Fibroblast of the aortic adventitia (primary cell): ENCODE measurements at places on chromosomes 16 and 17. TPM values are rescaled to one million over a fixed set of nuclear protein-coding genes. Genes with fewer than 3 reads are reported as not detected.

DNA sequence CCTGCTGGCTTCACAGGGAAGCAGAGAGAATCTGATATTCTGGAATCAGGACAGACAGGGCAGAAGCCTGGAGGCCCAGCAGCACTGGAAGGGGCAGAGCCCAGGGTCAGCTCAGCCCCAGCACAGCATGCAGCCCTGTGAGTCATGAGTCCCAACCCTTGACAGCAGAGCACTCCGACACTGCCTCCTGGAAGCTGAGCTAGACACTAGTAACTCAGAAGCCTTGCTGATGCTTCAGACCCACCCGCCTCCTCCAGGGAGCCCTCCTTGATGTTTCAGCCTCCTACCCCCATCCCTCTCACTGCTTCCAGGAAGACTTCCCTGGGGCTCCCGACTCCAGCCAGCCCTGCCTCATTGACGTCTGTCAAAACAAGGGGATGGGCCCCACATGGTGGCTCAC is 6.9 kb downstream of the CAMKK1 start:
- peak; percentile 44 for DNase-seq

DNA sequence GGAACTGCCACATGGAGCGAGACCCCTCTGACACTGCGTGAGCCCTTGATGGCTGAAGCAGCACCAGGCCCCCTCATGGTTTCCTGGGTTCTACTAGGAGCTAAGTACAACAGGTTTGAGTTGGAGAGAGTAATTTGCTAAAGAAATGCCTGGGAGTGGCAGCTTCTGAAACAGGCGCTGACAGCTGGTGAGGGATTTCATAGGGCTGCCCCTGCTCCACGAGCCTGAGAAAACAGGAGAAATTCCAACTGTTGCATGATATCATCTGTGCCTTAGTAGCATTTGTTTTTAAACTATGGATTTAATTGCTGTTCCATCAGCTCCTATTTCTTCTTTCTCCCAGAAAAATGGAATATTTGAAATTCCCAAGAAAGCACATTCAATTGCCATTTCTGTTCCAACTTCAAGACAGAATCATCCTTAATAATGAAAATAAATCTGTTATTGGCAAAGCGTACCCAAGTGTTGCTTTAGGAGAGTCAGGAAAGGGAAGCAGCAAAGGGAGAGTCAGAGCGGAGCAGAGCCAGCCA is 78.8 kb upstream of the ANKFN1 start:
- no peak for DNase-seq

GRCh38 chr17:9843152-9844010 is 17.7 kb downstream of the GLP2R start:
- no peak for DNase-seq

- peak; percentile 52 for DNase-seq
Measured at GRCh38 chr17:82065638-82066303, at the start of gene DUS1L. DUS1L (minus strand) TSS chr17:82065804; CDS start chr17:82065059, 745 bp downstream.

DNA sequence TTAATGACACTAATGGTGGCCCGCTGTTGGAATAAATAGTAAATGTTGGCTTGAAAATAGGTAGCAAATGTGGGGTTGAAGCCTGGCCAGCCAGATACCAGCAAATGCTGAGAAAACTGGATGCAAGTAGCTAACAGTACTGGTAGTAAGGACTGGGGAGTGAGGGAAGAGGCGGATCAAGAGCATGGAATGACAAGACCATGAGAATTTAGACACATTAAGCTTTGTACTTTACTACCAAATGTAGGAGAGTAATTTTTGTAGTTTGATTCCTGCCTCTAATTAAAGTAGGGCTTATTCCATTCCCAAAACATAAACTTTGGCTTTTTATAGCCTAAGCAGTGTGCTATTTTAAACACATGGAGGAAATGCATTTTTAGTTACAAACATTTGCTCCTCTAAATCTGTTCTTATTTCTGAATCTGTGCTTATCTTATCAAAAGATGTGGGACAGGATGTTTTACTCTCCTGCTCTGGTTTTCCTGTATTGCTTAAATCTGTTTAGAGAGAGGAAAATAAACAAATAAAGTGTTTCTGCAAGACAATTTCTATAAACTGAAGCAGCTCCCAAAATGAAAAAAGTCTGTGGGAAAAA is 44.1 kb downstream of the CFDP1 start:
- DNase-seq = no peak

DNA sequence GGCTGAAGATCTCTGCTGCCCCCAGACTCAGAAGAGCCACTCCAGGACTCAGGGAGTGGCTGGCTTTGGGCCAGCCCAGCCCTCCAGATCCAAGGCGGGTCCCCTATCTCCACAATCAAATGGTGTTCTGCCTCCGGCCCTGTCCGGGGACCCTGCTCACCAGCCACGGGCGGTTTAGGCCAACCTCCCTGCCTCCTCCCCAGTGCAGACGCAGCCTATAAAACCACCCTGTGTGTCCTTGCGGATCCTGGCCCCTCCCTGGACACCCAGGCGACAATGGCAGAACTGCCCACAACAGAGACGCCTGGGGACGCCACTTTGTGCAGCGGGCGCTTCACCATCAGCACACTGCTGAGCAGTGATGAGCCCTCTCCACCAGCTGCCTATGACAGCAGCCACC is at the start of gene SLC12A3:
SLC12A3 (plus strand) TSS at position 248 of the 400 bp plus-strand sequence; CDS start at position 277, 29 bp downstream.
- no peak for DNase-seq

- no peak for DNase-seq
Measured at GRCh38 chr16:76182041-76182635, 95.1 kb upstream of the CNTNAP4 start.

GRCh38 chr17:44906010-44906646 is 6.9 kb upstream of the EFTUD2 start:
- DNase-seq = peak; percentile 92

- DNase-seq = peak; percentile 55
Measured at GRCh38 chr16:22098405-22099255, 6.3 kb downstream of the VWA3A start.

DNA sequence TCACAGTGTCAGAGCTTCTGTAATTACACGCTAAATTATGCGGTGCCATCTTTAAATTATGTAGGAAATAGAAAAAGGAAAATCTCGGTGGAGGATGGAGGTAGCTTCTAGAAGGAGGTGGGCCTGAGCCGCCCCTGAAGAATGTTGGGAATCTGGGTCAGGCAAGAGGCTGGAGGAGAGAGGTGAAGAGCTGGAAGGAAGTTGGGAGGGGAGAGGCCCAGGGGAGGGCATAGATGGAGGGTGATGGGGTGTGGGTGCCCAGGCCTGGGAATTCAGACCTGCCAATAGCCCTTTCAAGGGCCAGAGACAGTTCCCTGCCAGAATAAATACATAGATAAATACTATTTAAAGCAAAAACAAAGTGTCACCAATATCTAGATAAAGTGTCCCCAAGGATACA is 415.0 kb upstream of the HSBP1 start:
- no peak for DNase-seq

- no peak for DNase-seq
Measured at GRCh38 chr17:4503283-4504025, 4.8 kb downstream of the SPNS2 start.

DNA sequence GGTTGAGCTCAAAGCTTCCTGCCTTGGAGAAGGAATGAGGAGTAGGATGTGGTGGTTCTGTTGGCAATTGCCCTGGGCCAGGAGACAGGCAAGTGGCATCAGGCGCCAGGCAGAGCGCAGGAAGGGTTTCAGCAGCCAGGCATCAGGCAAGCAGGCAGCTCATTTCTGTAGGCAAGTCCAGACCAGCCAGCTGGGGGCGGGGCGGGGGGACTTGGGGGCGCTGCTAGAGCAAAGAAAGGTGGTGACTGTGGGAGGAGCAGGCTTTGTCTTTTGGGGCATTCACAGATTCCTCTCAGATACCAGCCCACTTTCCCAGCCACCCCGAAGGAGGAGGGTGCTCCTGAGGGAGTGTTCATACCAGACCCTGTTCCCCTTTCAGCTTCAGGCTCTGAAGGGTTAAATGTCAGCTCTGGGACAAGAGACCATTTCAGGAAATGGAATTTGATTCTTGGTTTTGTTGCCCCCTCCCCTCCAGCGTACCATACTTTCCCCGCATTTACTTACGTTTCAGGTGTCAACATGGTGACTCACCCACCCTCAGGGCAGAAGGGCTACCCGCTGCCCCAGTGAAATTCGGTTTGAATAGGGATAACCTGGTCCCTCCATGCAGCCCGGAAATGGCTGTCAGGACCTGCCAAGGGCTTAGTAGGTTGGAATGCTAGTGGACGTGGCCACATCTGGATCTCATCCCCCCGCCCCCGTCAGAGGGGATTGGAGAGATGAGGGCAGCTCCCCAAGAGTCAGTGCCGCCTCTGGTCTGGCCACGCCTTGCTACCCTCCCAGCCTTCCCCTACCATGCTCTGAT is 13.2 kb downstream of the NGFR start:
- no peak for DNase-seq

DNA sequence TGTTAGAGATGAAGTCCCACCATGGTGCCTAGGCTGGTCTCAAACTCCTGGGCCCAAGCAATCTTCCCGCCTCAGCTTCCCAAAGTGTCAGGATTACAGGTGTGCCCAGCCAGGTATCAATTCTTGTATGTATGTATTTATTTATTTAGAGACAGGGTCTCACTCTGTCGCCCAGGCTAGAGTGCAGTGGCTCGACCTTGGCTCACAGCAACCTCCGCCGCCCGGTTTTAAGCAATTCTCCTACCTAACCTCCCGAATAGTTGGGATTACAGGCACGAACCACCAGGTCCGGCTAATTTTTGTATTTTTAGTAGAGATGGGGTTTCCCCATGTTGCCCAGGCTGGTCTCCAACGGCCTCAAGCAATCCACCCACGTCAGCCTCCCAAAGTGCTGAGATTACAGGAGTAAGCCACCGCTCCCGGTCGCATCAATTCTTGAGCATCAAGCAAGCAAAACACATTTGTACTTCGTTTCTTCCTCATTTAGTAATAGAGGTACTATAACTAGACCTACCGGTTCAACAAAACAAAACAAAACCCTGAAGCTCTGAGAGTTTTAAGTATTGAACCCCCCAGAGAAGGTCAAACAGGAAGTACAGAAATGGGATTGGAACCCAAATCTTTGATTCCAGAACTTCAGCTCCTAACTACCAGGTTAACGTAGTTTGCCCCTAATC is 1.0 kb upstream of the ZNF500 start:
- DNase-seq = peak; percentile 47

DNA sequence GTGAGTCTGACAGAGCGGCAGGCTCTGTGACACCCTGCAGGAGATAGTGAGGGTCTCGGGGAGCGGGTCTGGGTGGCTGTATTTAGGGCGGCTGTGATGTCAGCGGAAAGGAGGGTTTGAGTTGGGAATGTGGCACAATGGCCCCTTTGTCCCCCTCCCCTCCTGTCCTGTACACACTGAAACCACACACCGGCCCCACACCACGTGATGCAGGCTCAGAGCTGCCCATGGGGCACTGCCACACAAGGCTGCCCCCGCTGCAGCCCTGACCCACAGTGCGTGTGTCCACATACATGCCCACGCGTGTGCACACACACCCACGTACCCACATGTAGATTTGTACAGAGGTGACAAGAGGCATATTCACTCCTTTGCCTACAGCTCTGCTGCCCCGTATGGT is 15.3 kb downstream of the SGCA start:
- DNase-seq = no peak

DNA sequence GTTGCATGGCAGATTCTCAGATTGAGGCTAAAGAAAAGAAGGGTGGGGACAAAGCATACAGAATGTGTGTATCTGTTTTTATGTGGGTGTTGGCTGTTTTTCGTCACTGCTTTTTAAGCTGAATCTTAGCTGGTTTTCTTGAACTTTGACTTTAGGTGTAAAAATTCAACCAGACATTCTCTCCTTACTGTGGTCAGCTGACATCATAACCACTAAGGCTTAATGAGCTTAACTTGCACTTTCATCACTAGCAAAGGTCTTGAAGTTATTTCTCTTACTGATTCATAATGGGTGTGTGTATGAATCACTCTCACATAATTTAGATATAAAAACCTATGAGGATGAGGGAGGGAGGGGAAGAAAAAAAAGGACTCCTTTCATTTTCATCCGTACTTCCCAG is 4.0 kb upstream of the CDC6 start:
- DNase-seq = peak; percentile 90

DNA sequence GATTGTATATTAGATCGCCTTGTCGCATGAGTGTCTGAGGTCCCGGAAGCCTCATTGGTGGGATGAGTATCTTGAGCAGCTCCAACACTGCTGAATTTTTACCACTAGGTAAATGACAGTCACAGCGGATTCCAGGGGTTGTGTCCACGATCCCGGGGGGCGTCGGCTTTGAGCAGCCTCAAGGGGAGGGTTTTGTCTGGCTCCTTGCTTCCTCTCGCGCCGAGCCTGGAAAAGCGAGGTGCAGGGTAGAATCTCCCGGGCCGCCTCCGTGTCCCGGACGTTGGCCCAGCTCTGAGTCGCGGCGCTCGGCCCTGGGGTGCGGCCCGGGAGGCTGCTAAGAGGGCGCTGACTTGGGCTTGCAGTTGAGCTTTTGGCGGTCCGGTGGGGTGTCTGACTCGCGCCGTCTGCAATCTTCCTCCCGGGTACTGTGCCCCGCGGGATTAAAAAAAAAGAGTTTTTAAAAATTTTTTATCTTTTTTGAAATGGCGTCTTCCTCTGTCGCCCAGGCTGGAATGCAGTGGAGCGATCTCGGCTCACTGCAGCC is 4.5 kb downstream of the OR1F1 start:
- DNase-seq = no peak

DNA sequence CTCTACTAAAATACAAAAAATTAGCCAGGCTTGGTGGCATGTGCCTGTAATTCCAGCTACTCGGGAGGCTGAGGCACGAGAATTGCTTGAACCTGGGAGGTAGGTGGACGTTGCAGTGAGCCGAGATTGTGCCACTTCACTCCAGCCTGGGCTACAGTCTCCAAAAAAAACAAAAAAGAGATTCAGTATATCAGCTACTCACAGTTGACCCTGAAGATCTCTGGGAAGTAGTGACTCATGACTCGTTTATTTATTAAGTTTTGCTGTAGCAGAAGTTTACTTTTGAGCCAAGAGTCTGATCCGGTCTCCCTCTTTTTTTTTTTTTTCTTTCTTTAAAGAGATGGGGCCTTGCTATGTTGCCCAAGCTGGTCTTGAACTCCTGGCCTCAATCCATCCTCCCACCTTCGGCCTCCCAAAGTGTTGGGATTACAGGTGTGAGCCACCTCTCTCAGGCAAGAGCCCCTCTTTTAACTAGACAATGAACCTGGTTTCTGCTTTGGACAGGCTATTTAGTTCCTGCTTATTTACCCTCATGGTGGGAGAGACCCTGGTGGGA is 4.4 kb downstream of the MVP start:
- DNase-seq = peak; percentile 90

Gene PPP1R27
- not detected in 2 replicates for total RNA-seq

Gene ZG16B
- total RNA-seq = 0.27 and 1.4 TPM in 2 replicates

Gene MYH11
- total RNA-seq = 0.57 TPM in 1 of 2 replicates, not detected in the other

Gene SYNGR3
- total RNA-seq = 0.98 and 1.4 TPM in 2 replicates
